ENCODE measurements at places on chromosomes 6 and 20.

- DNase-seq = no peak
These were observed 194.8 kb downstream of the PREX1 start for GRCh38 chr20:48632825-48633619.

- DNase-seq = no peak
These were observed 168.6 kb upstream of the GGTLC1 start for GRCh38 chr20:24157213-24157612.

DNA sequence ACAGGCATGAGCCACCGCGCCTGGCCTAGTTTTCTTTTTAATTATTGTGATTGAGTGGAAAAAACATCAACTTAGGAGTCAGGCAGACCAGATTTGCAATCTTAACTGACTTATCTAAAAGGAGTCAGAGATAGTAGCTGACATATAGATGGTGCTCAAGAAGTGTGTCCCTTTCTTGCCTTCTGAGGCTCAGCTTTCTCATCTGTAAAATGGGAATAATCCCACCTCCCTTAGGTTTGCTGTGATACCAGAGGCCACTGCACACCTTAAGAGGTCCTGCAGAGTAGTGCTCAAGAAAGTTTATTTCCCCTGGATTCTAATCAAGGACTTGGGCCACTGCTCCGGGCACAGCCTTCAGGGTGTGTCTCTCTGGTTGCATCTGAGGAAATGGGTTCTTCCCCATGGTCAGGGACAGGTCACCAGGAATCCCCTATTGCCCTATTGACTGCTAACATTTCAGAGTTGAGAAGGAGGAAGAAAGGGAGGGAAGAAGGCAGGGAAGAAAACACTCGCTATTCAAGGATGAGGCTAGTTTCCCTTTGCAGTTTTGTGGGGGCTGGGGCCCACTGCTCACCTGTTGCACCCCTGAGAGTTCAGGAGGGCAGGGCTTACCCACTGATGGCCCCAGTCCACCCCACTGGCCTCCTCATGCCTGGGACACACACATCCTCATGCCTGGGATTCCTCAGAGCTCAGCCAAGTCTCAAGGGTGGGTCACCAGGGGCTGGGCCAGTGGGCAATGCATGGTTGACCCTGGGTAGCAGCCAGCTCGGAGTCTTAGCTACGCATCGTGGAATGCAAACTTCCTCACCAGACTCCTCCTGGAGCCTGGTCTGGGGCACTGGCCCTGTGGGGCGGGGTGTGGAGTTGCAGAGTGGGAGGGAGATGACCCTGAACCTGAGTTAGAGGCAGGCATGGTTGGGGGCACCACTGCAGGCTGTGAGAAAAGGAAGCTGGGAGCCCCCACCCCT lies 21.2 kb downstream of the C6orf132 start:
- no peak for DNase-seq

GRCh38 chr6:118808793-118809638 lies 84.9 kb upstream of the ASF1A start:
- no peak for DNase-seq

GRCh38 chr6:81561731-81562130 lies 190.8 kb downstream of the TENT5A start:
- DNase-seq = no peak

GRCh38 chr20:36525620-36526365 lies 15.5 kb upstream of the MYL9 start:
- no peak for DNase-seq

DNA sequence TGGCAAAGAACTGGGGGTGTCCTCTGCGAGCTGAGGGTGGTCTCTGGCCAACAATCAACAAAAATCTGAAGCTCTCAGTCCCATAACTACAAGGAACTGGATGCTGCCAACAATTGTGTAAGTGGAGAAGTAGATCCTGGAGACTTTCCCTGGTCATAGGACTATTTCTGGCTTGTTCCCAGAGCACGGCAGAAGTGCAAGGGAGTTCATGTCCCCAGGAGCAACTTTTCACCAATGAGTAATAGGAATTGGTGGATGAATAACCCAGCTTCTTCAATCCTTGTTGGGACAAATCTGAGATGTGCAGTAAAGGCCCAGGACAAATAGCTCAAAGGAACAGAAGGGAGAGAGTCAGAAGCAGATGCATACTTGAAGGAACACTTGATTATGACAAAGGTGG lies 95.5 kb downstream of the QRSL1 start:
- no peak for DNase-seq

DNA sequence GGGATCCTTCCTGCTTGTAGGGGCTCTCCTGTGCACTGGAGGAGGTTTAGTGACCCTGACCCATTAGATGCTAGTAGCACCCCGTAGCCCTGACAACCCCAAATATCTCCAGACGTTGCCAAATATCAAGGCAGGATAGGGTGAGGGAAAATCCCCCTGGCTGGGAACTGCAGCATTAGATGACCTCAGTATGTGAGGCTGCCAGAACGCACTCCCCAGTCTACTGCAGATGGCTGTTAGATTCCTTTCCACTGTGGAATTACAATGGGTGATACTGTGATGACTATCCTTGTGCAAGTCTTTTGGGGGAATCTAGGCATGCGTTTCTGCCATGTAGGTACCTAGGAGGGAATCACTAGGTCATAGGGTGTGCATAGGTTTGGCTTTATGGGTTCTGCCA lies 226.3 kb upstream of the KCNG1 start:
- no peak for DNase-seq

DNA sequence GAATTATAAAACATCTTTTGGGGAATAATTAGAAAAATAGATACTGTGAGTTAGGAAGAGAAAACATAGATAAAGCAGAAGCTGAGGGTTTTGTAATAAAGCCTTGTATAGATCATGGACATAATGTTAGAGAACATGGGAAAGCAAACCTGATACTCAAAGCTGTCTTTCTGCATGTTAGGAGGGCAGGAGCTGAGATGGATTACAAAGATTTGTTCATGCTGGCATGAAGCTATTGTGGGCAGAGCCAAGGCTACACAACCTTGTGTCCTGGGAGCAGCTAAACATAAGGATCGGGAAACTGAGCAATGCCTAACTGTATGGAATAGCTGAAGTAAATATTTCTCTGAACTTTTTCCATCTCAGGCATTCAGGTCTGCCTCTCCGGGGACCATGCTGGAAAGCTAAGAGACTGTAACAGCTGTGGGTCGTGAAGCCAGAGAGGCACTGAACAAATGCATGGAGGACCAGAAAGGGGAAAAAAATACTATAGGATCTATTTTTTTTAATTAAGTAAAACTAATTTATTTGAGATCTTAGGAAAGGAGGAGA lies 28.2 kb upstream of the CNKSR3 start:
- DNase-seq = no peak

GRCh38 chr6:13991393-13991792 lies 66.6 kb downstream of the RNF182 start:
- no peak for DNase-seq

GRCh38 chr6:13152764-13153163 lies 175.6 kb downstream of the TBC1D7 start:
- no peak for DNase-seq

GRCh38 chr6:73004861-73005260 lies 220.4 kb downstream of the KHDC1L start:
- no peak for DNase-seq

DNA sequence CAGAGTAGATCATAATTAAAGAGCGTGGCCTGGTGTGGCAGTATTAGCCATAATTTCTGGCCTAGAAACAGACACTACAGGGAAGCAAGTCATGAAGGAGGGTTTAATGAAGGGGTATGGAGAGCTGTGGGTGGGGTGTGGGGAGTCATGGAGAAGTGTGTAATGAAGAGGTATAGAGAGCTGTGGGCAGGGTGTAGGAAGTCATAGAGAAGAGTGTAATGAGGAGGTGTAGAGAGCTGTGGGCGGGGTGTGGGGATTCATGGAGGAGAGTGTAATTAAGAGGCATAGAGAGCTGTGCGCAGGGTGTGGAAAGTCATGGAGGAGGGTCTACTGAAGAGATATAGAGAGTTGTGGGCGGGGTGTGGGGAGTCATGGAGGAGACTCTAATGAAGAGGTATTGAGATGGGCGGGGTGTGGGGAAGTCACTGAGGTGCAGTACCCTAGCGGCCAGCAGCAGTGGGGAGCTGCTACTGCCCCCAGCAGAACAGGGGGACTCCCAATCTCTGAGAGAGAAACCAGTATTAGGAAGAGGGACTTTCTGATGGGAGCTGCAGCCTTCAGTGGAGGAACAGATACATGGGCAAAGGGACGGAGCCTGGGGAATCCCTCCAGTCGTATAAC lies 145.4 kb upstream of the FOXA2 start:
- no peak for DNase-seq

- no peak for DNase-seq
These were observed 193.8 kb downstream of the CLVS2 start for GRCh38 chr6:123189816-123190215.

DNA sequence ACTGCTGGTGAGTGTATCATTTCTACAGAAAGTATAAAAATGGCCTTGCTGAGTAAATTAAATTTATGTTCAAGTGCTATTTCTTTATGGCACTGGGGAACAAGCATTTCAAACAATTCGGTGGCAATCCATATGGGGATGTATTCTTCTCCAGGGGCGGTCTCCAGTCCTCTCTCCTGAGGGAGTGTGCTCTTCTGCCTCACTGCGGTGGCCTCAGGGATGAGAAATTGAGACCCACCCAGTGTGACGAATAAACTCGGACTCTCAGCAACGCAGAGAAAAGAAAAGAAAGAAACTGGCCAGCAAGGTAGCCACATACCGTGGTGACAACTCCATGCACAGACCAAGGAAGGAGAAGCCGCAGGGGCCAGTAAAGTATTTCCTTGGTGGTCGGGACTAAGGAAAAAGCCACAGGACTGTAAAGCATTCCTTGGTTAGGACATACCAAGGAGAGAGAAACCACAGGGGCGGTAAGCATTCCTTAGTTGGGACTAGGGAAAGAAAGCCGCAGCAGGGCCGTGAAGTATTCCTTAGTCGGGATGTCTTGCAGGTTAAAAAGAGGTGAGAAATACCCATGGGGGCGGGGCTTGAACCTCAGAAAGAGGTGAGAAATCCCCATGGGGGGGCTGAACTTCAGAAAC lies 13.6 kb upstream of the GOPC start:
- no peak for DNase-seq

DNA sequence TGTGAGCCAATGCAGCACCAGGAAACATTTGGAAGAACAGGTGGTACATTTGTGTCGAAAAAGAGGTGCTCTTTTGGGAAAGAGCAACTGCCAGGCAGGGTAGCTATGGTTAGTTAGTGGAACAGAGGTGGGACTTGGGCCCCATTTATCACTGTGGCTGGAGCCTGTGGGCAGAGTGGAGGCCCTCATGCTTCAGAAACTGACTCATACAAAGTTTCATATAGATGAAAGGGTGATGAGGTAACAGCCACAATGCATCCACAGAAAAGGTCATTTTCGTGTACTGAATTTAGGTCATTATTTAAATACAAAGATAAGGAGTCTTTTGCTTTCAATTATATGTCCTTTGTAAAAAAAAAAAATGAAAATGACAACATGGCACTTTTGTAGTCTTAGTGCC lies 76.4 kb upstream of the HS3ST5 start:
- DNase-seq = no peak

GRCh38 chr6:50849796-50850180 lies 31.1 kb downstream of the TFAP2B start:
- no peak for DNase-seq

DNA sequence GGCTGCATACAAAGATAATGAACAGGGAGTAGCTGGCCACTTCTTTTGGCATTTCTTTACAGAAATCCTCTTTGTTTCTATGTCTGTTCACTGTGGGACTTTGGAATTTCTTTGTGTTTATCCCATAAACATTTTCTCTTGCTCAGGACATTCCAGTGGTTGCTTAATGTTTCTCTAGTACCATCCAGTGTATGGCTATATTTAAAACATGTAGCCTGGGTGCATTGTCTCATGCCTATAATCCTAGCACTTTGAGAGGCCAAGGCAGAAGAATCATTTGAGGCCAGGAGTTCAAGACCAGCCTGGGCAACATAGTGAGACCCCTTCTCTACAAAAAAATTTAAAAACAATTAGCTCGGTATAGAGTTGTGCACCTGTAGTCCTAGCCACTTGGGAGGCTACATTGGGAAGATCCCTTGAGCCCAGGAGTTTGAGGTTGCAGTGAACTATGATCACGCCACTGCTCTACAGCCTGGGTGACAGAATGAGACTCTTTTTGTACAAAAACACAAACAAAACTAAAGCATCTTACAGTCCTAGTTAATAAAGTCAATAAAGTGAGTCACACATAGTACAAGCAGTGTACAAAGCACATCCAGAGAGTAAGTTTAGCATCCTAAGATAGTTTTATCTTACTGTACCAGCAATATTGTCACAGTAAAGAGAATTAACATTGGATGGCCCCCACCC lies 63.3 kb downstream of the ZFAND3 start:
- DNase-seq = no peak
